ENCODE measurements at places on chromosomes 12 and 14.

GRCh38 chr14:76812093-76812421, 625 bp downstream of the ANGEL1 start:
- DNase-seq: no peak

GRCh38 chr12:4819654-4820053, 90.1 kb upstream of the KCNA1 start:
- no peak for DNase-seq

- no peak for DNase-seq
Measured at GRCh38 chr14:83714151-83714550, 1815.8 kb upstream of the FLRT2 start.

DNA sequence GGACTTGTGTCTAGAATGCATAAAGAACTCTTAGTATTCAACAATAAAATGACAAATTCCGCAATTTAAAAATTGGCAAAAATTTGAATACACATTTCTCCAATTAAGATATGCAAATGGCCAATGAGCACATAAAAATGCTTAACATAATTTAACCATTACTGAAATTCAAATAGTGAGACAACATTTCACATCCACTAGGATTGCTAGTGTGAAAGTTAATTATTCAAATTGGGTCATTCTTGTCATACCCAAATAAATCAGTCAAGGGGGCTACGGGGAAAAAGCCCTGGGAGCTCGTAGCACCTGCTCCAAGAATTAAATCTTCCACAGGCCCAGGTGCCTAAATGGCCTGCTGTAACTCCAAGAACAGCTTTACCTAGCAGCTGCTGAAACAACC, 25.0 kb upstream of the C14orf132 start:
- no peak for DNase-seq

- no peak for DNase-seq
Measured at GRCh38 chr12:79374545-79374944, 316.2 kb downstream of the PAWR start.

GRCh38 chr14:26339381-26339780, 258.5 kb downstream of the NOVA1 start:
- DNase-seq: no peak

DNA sequence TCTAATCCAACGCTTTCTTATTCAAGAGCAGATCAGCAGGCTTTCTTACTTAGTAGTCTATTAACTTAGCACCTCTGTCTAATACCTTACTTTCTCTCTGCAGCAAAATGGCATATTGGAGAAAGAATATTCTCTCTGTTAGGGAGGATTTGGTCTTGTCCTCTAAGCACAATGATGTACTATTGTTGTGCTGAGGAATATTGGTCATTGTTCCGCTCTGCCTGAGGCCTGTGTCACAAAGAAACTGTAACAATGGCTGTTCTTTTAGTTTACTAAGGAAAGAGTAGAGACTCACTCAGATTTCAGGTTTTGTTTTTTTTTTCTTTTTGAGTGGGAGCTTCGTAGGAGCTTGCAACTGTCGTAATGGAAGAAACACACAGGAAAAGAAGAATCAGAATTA, 1358.8 kb downstream of the LRFN5 start:
- DNase-seq: no peak

DNA sequence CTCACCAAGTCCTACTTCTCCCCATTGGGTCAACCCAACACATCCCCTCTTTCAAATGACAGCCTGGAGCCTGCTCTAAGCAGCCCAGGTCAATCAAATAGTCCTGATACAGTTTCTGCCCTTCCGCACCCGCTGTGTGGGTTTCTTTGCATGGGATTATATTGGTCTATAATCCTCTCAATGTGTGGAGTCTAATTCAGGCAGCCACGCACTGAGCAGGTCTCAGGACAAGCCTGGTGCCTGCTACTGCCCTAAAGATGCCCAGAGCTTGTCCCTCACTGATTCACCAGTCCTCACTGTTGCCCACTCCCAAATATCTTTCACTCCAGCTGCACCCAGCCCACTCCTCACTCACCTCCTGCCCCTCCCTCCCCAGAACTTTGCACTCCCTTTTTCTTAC, 16.4 kb downstream of the ACTN1 start:
- no peak for DNase-seq

GRCh38 chr12:2375871-2376270, 323.1 kb downstream of the CACNA1C start:
- DNase-seq: no peak

DNA sequence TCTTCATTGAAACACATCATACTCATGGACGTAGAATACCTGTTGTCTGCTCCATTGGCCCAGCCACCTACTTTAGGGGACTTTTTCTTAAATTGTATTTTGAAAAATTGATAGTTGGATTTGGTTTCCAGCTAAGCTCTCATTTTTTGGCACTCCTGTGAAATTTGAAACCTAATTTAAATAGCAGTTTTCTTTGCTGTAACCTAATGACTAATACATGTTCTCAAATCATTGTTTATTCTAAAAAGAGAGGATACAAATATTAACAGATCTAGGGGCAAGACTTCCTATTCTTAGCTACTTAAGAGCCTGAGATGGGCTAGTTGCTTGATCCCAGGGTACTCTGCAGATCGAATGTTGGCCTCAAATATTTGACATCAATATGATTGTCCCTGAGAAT, 78.9 kb downstream of the PLEKHA5 start:
- DNase-seq: no peak

- peak; percentile 34 for DNase-seq
Measured at GRCh38 chr14:53193193-53193592, 40.1 kb upstream of the DDHD1 start.

DNA sequence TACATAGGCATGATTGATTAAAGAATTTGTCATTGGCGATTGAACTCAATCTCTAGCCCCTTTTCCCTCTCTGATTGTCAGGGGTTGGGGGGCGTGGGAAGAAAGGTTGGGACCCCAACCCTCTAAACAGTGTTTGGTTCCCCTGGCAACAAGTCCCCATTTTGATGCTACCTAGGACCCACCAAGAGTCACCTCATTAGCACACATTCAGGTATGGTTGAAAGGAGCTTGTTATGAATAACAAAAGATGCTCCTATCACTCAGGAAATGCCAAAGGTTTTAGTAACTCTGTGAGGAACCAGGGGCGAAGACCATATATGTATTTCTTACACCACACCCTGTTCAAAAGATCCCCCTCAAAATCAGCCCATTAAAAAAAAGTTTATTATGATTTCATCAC, 14.3 kb downstream of the RNF212B start:
- no peak for DNase-seq

DNA sequence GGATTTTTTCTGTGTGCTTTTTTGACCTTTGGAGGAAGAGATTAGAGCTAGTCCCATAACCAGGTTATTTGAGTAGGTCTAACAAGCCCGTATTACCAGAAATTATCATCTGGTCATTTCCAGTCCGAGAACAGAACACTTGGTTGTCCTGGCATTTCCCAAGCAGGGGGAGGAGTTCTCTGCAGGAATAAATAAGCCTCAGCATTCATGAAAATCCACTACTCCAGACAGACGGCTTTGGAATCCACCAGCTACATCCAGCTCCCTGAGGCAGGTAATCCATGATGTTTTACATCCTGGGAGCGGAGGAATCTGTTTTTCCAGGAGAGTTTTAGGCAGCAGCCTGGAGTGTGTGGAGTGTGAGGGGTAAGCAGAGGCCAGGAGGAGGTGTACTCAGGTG, at the start of gene SERPINA3:
TSS of gene SERPINA3 (plus strand) at position 218 of the 400 bp plus-strand sequence. CDS start 2,051 bp downstream, outside the sequence.
- DNase-seq: peak; percentile 35

DNA sequence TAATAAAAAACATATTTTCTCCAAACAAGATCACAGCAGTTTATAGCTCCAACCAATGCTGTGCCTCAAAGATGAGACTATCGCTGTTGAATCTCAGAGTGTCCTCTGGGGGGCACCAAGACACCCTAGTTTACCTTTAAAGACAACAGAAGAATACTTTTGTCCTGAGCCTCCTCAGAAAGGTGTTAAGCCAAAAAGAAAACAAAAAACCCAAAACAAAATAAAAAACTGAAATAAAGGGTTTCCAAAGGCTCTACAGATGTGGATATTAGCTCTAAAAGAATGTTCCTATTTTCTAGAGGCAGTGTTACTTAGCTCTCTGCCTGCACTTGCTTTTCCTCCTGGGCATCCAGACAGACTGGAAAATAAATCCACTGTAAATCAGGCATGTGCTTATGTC, 86.9 kb upstream of the TTC7B start:
- peak; percentile 57 for DNase-seq

DNA sequence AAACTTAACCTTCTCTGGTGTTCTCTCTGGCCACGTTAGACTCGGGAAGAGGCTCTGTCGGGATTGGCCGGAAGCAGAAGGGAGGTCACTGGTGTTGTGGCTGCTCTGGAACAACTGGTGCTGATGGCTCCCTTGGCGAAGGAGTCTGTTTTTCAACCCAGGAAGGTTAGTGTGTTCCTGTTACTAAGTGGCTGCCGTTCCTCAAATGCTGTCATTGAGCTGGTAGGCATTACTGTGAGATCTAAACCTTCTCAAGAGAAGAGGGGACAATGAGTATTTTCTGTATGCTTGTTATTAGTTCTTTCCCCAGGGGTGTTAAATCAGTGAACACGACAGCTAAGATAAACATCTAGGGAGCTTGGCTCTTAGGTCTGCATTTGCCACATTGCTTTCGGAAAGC, 18.3 kb downstream of the POP5 start:
- no peak for DNase-seq

GRCh38 chr12:8088574-8088973, 6.5 kb downstream of the NECAP1 start:
- DNase-seq: no peak

DNA sequence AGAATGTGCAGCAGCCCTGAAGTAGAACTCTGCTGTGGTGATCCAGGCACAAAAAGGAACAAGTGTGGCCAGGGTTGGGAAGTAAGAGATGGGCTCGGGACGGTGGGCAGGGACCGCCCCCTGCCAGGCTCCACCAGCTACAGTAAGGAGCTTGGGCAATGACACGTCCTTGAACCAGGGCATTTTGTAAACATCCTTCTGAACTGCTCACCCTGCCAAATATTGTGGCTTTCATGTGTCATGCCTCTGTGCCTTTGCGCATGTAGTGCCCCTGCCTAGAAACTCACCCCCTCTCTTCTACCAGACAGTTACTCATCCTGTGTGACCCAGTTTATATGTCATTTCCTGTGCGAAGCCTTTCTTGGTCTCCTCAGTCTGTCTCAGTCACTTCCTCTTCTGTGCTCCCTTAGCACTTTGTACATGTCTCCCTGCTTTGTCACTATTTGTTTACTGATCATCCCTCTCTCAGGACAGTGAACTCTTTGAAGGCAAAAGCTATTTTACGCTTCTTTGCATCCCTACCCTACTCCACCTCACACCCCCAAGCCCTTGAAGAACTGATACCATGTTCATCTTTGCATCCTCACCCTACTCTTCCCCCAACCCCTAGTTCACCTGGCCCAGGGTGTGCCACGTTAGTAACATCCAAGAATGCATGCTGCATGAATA, 108.9 kb upstream of the PLEKHG7 start:
- DNase-seq: peak; percentile 87

GRCh38 chr12:38350342-38351174, 34.0 kb downstream of the ALG10B start:
- no peak for DNase-seq

- no peak for DNase-seq
Measured at GRCh38 chr12:49955899-49956662, 5.5 kb downstream of the AQP2 start.

- DNase-seq: peak; percentile 28
Measured at GRCh38 chr14:105249182-105250007, 1.1 kb downstream of the BTBD6 start.
